ENCODE measurements at places on chromosomes 3 and 15.

DNA sequence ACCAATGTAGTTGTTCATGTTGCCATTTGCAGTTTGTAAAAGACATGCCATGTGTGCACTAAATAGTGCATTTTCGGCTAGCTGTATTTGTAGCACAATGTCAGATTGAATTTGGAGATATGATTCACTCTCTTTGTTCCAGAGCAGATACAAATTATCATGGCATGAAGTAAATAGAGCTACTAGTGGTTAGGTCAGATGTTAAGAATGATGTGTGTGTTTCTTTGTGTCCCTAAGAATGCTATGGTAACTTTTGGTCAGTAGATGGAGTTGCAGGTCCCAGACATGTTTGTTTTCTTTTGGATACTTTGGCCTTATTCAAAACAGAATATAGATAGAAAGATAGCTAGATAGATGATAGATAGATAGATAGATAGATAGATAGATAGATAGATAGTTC lies 595.8 kb downstream of the NLGN1 start:
- no peak for DNase-seq

GRCh38 chr3:121463745-121464144 lies 82.0 kb downstream of the POLQ start:
- no peak for DNase-seq

GRCh38 chr15:40925863-40926658 lies 3.1 kb upstream of the DLL4 start:
- DNase-seq: no peak

- DNase-seq: no peak
These were observed 310.3 kb downstream of the CHST2 start for GRCh38 chr3:143429628-143430514.

DNA sequence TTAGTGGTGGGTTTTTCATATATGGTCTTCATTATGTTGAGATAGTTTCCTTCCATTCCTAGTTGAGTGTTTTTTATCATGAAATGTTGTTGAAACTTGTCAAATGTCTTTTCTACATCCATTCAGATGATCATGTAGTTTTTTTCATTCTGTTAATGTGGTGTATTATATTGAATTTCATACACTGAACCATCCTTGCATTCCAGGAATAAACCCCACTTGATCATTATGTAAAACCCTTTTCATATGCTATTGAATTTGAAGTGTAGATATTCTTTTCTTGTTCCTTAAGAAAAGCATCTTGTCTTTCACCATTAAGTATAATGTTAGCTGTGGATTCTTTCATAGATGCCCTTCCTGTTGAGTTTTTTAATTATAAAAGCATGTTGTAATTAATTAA lies 42.9 kb downstream of the PIAS1 start:
- no peak for DNase-seq

DNA sequence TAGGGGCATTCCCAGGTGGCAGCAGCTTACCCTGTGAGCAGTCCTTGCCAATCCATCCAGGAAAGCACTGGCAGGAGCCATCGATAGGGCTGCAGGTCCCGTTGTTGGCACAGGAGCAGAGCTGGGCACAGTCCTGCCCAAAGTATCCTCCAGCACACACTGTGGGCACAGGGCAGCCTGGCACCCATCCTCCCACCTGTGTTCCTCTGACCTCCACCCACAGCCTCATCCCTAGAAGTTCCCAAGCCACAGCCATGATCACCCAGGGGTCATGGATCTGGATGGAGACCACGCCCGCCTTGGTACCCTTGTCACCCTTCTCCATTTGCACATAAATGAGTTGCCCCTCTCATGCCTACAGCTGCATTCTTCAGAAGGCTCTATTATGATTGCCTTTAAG lies 48.6 kb downstream of the RAB11A start:
- DNase-seq: no peak

GRCh38 chr3:45123581-45124269 lies 22.5 kb downstream of the CDCP1 start:
- no peak for DNase-seq

GRCh38 chr3:185268194-185268962 lies 14.5 kb upstream of the EHHADH start:
- no peak for DNase-seq

- no peak for DNase-seq
These were observed 80.7 kb upstream of the SLC25A26 start for GRCh38 chr3:66140106-66140505.

- DNase-seq: no peak
These were observed 69.4 kb downstream of the B3GALNT1 start for GRCh38 chr3:161035711-161036110.

DNA sequence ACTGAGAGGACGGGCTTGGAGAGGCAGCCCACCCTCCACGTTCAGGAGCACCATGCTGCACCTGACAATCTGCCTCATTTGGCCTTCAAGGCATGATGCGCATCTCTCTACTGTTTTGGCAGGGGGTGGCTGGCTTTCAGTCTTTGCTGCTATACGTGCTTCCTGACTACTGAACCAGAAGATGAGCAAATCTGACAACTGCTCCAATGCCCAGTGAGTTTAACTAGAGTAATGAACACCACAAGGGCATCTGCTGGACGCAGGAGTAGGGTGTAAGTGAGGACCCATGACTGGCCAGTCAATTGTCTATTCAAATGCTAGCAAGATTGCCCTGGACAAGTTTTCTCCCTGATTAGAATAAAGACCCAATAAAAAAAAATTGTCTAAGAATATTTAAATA lies 335.7 kb downstream of the MAGI1 start:
- DNase-seq: no peak

DNA sequence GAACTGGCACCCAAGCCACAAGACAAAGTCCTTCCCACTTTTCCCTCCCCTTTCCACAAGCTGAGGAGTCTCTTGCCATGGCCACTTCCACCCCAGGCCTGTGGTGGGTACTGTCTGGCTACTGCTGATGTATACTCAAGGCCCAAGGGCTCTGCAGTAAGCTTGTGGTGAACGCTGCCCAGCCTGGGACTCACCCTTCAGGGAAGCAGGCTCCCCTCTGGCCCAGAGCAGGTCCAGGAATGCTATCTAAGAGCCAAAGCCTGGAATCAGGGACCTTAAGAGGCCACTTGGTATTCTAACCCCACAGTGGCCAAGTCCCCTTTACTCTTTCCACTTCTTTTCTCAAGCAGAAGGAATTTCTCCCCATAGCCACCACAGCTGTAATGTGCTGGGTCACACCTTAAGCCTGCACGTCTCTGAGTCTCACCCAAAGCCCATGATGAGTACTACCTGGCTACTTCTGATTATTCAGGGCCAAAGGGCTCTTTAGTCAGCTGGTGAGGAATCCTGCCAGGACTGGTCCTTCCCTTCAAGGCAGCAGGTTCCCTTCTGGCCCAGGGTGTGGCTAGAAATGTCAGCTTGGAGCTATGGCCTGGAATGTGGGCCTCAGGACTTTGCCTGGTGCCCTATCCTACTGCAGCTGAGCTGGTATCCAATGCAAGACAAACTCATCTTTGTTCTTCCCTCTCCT lies 4.0 kb downstream of the PATL2 start:
- DNase-seq: no peak

DNA sequence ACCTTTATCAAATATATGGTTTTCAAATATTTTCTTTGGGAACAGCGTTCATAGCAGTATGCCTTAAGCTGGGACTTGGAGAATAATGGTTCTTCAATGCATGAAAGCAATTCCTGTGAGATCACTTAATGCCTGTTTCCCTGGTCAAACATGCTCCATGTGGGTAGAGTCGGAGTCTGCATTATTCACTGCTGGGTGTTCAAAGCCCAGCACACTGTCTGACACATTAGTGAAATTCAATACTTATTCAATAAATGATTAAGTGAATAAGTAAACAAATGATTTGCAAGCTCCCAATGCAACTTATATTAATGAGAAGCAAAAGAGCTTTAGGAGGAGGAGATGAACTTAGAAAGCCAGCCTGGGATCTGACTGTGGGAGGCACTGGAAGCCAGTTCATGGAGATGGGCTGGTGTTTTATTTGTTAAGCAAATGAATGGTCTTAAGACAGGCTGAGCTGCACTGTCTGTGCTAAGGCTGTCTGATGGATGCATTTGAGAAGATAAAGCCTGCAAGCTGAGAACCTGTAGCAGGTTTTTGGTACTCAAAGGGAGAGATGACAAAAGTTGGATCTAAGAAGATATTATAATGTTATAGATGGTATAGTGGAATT lies 490.8 kb downstream of the MCTP2 start:
- DNase-seq: no peak

DNA sequence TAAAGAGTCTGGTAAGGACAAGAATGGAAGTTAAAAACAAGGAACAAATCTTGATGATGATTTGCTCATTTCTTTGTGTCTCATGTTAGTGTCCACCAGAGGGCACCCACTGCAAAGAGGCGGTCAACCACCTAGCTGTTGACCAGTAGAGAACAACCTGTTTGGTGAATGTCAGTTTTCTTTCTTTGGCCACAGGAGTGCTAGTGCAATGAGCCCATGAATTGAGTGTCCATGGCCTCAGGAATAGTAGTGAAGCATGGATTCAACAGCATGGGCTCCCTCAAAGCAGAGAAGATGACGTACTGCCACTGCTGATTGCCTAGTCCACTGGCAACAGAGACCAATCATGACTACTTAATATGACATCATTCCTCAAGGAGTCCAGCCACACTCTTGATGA lies 10.7 kb upstream of the CNTN6 start:
- no peak for DNase-seq

GRCh38 chr15:42891569-42891968 lies 29.0 kb downstream of the TTBK2 start:
- no peak for DNase-seq

GRCh38 chr15:40306371-40306770 lies 1.4 kb downstream of the PLCB2 start:
- DNase-seq: no peak

DNA sequence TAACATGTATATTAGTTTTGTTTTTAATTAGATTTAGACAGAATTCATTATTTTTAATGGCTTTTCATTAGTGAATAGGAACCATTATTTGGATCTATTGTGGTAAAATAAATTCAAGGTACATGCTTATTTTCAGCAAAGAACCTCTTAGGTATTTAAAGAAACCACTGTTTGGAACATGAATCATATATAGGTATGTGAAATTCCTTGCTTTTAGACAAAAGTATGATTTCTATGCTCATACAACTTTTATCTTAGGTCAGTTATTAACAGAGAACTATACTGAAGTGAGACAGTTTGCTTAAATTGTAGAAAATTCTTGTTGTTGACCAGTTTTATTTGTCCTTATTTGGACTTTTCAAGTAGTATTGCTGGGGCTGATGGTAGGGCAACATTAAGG lies 389.9 kb downstream of the FEZF2 start:
- no peak for DNase-seq

GRCh38 chr3:9897408-9898372 lies 5.0 kb upstream of the IL17RE start:
- no peak for DNase-seq

DNA sequence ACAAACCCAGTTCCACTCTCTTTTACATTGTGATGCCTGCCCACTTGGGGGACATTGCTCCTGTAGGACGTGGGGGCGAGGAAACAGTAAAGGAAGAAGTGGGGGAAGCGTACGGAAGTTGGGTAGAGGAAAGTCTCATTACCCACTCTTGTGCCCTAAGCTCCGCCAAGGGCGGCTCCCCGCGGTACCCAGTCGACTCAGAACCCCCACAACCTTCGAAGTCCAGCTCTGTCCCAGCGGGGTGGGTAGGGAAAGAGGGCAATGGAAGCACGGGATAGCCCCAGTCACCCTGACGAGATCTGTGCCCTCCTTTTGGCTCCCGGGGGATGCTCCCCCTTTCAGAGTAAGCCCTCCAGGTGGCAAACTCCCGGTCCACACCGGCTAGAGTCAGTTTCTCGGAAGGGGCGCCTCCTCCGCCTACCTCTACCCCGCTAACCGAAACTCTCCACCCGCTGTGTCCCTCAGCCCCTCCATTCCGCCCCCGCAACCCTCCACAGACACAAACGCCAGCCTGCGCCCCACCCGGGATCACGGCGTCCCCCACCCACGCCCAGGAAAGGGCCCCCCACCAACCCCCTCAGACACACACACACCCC lies 527 bp downstream of the CSNK1G1 start:
- DNase-seq: peak; percentile 38

DNA sequence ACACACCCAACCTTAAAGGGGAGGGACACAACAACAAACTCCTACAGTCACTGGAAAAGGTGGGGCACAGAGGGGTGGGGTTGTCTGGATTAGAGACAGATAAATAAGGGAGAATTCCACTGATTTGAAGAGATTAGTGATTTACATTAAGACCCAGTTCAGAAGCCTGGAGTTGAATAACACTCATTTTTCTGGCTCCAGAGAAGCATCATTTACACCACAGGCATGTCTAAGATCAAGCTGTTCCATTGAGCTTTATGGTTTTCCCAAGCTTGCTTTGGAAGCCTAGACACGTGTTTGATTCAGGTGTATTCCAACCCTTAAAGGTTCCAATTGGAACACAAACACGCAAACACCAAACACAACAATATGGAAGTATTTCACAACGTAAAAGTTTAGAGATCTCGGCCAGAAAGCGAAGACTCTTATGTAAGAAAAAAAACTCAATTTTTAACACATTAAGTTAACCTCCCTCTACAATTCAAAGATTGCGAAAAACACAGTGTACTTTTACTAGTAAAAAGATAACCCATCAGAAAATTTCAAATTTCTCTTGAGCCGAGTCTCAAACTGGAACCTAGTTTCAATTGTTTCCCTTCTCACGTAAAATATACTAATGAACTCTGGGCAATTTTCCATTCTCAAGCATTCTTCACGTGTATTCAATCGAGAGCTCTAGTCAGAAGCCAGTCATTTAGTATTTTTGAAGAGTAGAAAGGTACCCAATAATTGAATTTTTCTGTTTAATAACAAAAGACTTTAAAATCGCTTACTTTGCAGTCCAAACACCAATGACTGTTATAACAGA lies 2.1 kb downstream of the TRA2B start:
- no peak for DNase-seq

DNA sequence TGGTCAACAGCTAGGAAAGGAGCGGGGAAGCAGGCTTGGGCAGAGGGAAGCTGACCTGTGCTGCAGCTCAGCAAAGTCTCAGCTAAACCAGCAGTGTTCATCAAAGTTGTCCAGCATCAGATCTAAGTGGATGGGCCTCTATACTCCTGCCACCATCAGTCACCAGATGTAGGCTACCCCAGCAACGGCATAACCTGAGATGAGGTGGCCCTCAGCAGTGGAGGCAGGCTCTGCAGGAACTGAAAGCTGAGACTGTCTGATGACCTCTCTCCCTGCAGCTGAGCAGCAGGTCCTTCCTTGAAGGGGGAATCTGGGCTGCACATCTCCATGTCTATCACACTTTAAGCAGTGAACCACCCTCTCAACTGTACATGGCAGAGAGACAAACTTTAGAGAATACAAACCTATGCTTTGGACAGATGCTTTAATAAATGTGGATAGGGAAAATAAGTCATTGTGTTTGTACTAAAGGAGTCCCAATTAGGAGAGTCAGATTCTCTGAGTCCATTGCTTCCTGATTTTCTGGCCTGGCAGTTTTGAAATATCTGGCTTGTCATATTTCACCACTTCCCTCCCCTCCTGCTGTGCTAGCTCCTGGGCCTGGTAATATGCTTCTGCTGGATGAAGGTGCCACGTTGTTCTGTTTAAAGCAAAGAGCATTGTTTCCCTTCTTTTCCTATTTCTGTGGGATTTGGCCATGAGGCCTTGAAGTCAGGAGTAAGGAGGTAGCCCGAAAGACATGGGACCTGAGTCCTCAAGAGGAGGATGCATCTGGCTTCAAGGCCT lies 11.1 kb upstream of the PSTPIP1 start:
- no peak for DNase-seq

GRCh38 chr15:72865486-72865885 lies 81.9 kb upstream of the ADPGK start:
- DNase-seq: no peak

- no peak for DNase-seq
These were observed 4.2 kb upstream of the SLC6A6 start for GRCh38 chr3:14397940-14398796.

All from activated T-cell treated with anti-CD3 and anti-CD28 coated beads, Interleukin-2, amount 50 U/mL, for 1 hour (primary cell).